Neural crest cell (in vitro differentiated cells): ENCODE measurements at places on chromosomes 12 and 14. TPM values are rescaled to one million over a fixed set of nuclear protein-coding genes. Genes with fewer than 3 reads are reported as not detected.

DNA sequence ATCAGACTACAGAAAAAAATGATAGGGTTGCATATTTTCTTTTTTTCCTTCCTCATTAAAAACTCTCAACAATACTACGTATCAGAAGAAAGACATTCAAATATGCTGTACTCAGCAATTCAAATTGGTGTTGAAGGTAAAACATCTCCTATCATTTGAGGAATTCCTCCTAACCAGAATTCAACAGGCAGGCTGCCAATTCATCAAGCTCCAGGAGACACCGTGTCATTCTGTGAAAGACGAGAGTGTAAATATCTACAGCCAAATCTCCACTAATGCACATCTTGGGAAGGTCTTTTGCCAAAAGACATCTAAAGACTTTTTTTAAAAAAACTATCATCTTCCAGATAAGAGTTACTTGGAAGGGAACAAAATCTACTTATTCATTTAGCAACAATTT lies 26.6 kb downstream of the NT5DC3 start:
- peaks cover 11% of the 10 kb centered on the region for H3K36me3 ChIP-seq
- no peak overlapping the region for H3K4me3 ChIP-seq
- DNase-seq: no peak
- H3K27me3 ChIP-seq: no peaks in the 10 kb centered on the region

- H3K4me1 ChIP-seq: peaks cover 4% of the 10 kb centered on the region
- H3K27ac ChIP-seq: no peak overlapping the region
- no peak for DNase-seq
- no peaks in the 10 kb centered on the region for H3K36me3 ChIP-seq
- no peaks in the 10 kb centered on the region for H3K27me3 ChIP-seq
These were observed 131.8 kb downstream of the TMTC3 start for GRCh38 chr12:88273875-88274274.

- no peaks in the 10 kb centered on the region for H3K36me3 ChIP-seq
- DNase-seq: no peak
- H3K27ac ChIP-seq: no peak overlapping the region
- H3K4me3 ChIP-seq: no peak overlapping the region
These were observed 586.6 kb upstream of the NOVA1 start for GRCh38 chr14:27184427-27184826.

- no peaks in the 10 kb centered on the region for H3K36me3 ChIP-seq
- no peaks in the 10 kb centered on the region for H3K27me3 ChIP-seq
- DNase-seq: no peak
These were observed 98.8 kb downstream of the FRMD6 start for GRCh38 chr14:51750542-51750941.

GRCh38 chr14:36333119-36333518 lies 12.7 kb upstream of the MBIP start:
- no peaks in the 10 kb centered on the region for H3K4me1 ChIP-seq
- no peak overlapping the region for H3K4me3 ChIP-seq
- DNase-seq: no peak
- H3K27me3 ChIP-seq: peaks cover 56% of the 10 kb centered on the region

DNA sequence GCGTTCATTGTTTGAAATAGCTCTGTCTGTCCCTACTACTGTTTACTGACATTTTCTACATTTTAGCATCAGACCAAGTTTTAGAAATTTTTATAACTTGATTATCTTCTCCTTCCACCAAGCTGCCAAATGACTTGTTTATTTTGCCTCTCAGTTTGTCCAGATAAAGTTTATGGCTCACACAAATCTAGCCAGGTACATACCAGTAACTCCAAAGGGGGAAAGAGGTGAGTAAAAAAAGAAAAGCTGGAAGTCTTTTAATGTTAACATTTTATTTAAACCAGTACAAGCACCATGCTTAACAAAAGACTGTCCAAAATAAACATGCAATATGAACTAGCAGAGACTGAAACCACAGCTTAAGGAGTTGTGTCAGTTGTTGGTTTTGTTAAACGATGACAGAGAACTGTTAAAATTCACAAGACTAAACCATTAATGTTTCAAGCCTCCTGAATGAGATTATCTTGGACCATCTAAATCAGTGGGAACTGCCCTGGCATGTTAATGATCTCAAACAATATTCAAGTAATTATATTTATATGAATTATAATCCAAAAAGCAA lies 14.5 kb downstream of the GMFB start:
- H3K4me1 ChIP-seq: no peaks in the 10 kb centered on the region
- DNase-seq: no peak
- H3K27me3 ChIP-seq: no peaks in the 10 kb centered on the region
- H3K4me3 ChIP-seq: no peak overlapping the region
- no peak overlapping the region for H3K27ac ChIP-seq
- peaks cover 11% of the 10 kb centered on the region for H3K36me3 ChIP-seq

- H3K27me3 ChIP-seq: no peaks in the 10 kb centered on the region
- DNase-seq: no peak
- H3K4me3 ChIP-seq: no peak overlapping the region
- peaks cover 2% of the 10 kb centered on the region for H3K36me3 ChIP-seq
- H3K27ac ChIP-seq: no peak overlapping the region
These were observed 72.4 kb downstream of the BICD1 start for GRCh38 chr12:32179011-32179395.

FGD6 gene
- total RNA-seq: 17.3 and 17.4 TPM in 2 replicates

POTEM gene
- total RNA-seq: not detected in 2 replicates
